ENCODE measurements at places on chromosomes 6 and 20.

DNA sequence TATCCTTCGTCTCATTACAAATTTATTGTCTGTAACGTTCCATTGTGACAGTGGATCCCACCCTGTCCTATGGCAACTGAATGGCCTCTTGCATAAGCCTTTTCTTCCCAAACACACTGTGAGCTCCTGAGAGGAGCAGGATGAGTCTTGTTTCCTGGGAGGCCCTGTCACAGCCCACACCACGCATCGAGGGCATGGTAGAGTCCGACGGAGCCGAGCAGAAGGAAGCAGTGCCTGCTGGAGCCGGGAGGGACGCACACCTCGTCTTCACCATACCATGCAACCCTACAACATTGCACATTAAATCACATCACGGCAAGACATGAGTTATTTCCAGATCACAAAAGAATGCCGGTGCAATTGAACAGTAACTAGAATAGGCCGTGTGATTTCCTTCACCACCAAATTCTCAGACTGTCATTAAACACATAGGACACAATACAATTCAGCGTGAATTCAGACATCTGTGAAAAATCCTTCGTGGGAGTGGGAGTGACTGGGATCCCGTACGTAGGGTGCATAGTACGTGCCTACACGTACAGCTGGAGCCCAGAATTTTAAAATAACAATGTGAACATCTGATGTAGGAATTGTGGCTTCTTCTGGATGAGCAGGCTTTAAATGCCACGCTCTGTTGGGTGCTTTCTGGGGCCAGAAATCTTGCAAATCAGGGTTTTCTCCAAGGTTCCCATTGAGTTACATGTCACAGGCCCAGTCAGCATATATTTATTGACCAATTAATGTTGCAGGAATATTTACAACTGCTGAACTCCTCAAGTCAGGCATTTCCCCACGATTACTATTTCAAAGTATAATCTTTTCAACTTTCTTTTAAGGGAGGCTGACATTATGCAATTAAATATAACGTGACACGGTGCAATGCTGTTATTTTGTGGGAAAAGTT, 201.8 kb downstream of the TTLL2 start:
- no peak for DNase-seq

DNA sequence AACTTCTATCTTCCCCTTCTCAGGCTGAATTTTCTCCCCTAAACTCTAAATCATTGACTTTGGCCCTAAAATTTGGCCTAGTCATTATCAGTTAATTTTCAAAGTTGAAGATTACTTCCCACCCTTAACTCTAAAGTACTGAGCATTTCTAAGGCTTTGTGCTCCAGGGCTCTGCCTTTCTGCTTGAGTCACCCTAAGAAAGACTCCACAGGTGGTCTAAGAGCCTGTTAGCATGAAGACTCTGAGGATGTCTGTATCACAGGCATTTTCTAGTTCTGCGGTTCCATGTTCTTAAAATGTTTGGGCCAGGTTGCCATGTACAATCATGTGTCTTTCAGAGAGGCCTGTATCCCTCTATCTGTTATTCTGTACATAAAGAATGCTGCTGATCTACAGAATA, 808.1 kb upstream of the MANEA start:
- no peak for DNase-seq

DNA sequence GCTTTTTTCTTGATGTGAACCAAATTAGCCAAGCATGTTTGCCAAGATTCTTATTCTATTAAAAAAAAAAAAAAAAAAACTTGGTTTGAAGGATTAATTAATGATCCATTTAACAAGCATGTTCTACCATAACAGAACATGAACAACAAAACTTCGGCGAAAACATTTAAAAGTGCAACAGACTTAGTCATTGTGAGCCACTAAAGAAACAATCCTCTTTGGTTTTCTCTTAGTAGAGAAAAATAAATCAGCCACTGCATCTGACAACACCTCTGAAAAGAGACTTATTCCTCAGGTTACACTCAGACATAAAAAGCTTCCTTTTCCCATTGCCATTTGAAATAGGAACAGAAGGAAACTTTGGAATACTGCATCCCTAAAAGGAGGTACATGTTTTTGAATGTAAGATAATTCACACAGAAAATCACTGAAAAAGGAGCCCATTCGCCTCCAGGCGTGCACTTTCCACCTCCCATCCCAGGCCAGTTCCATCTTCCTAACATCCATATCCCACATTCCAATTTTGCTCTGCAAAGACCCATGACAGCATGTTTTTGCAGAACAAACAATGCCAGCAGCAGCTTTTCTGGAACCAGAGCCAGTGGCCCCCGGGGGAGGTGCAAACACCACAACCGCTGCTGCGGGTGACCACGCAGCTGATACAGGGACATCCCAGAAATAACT, 79.5 kb downstream of the ZMYND8 start:
- no peak for DNase-seq

DNA sequence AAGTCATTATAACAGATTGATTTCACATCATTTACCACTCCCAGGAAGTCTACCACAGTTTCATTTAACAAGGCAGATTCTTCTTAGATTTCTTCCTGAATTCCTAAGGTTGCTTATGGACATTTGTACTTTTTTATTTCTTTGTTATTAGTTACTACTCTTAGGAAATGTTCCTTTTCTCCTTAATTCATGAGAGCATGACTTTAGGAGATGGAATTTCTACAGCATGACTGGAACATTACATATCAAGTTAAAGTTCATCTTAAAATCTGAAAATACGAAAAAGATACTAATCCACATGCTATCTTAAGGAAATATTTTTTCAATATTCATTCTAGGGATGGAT, 22.3 kb downstream of the CNKSR3 start:
- DNase-seq, result no peak

DNA sequence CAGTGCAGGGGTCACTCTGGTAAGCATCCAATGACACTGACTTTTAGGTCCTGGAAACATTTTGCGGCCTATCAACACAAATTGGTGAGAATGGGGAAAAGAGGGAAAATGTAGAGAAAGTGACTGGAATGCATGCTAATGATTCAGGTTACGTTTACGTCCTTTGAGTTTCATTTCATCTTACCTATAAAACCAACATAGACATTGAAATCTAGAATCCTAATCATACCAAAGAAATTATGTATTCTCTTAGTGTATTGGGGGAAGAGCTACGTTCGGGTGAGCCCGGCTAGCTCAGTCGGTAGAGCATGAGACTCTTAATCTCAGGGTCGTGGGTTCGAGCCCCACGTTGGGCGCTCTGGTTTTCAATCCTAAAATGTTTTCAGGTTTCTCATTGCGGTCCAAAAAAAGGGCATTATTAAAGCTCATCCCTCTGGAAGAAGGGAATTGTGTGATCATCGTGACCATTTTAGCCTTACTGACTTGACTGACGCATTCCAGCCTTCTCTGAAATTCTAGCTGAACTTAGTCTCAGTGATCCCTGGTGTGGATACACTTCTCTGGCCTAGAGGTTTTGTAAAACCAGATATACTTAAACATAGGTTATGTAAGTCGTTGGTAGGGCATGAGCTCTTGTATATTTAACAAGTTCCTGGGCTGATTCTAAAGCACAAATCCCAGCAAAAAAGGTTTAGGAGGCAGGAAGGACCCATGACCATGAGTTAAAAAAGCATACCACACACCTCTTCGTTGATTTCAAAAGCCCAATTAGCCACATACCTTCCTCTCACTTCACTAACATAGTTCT, 18.3 kb downstream of the HMGN4 start:
- no peak for DNase-seq

GRCh38 chr6:122798099-122798641, 9.1 kb downstream of the SMPDL3A start:
- peak; percentile 39 for DNase-seq

GRCh38 chr20:5531318-5532081, 214.7 kb upstream of the PROKR2 start:
- no peak for DNase-seq

- peak; percentile 73 for DNase-seq
Measured at GRCh38 chr20:33667245-33667675, 517 bp downstream of the ACTL10 start.

GRCh38 chr20:19745106-19745505, 13.0 kb upstream of the RIN2 start:
- DNase-seq, result no peak

DNA sequence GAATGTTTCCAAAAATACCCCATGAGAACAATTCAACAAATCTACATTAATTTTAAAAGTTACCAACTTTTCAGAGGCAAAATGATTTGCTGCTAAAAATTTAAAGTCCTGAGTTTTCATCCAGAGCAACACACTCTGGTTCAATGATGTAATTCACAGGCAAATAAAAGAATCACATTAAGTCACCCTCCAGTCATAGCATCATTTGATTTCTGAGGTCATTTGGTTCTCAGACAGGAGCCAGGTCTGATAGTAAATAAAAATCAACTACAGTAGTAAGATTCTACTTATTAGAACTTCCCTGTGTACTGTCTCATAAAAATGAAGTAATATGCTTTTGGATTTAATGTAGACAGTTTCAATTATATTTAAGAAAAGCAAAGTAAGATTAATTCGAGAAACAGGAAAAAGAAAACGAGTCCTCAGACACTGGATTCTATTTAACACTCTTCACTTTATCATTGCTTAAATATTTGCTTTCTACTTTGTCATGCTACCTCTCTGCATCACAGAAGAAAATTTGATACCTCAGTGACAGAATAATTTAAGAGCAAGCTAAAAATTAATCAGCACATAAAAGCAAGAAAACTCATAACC, 25.8 kb downstream of the MAP7 start:
- no peak for DNase-seq

- DNase-seq, result no peak
Measured at GRCh38 chr6:143117108-143117507, 56.4 kb downstream of the AIG1 start.

DNA sequence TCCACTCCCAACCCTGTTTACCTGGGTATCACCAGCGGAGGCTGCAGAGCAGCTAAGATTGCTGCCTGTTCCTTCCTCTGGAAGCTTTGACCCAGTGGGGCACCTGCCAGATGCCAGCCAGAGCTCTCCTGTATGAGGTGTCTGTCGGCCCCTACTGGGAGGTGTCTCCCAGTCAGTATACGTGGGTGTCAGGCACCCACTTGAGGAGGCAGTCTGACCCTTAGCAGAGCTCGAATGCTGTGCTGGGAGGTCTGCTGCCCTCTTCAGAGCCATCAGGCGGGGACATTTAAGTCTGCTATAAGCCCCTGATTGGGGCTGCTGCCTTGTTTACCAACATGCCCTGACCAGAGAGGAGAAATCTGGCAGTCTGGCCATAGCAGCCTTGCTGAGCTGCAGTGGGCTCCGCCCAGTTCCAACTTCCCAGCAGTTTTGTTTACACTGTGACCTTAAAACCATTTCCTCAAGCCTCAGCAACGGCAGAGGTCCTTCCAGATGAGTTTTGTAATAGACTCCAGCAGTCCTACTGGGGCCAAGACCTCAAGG, 2.8 kb downstream of the RAET1E start:
- DNase-seq, result no peak

- DNase-seq, result no peak
Measured at GRCh38 chr20:17762243-17762872, 62.6 kb downstream of the BANF2 start.

- DNase-seq, result no peak
Measured at GRCh38 chr6:129007701-129008373, 124.9 kb downstream of the LAMA2 start.

DNA sequence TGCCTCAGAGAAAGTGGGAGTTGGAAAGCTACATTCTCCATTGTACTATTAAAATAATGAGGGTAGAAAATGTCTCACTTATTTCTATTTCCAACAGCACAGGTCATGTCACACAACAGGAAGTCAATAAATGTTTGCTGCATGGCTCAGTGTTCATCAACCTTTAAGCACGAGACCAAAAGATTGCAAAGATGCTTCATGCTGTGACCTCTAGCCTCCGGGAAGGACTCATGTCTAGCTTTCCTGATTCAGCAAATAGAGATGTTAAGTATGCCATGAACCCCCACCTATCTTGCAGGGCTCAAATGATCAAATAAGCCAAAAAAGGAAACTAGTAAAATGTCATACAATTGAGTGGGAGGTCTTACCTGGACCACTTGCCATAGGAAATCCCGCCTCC, 57.4 kb downstream of the NCOA6 start:
- DNase-seq, result no peak

DNA sequence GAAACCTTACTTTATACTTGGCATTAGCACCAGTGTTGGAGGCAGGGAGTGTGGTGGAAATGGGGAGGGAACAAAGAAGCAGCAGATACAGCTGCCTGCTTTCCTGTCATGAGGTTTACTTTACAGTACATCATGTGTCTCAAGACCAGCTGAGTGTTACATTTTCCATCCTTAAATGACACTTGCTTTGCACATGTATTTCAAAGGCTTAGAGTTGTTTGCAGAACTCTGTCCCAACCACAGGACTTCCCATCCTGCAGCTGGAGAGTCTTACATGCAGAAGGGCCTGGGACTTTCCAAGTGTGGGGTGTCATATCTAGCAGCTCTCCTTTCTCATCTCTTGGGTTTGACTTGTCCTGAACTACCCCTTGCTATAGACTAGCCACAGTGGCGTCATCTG, 395.9 kb downstream of the DHX35 start:
- DNase-seq, result no peak

DNA sequence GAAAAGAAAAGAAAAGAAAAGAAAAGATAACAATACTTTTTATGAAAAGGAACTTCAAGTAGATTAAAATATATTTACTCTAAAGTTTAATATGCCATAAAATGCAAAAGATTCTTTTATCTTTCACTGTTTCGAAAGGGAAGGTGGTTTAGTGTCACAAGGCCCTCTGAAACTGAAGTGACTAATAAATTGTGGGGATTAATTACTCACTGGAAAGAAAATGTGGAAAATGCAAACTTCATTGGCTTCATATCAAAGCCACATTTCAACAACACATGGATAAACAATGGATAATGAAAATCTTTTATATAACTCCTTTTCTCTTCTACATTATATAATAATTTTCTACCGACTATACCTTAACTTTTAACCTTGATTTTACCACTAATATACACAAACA, 320.5 kb upstream of the RSPO3 start:
- DNase-seq, result no peak

DNA sequence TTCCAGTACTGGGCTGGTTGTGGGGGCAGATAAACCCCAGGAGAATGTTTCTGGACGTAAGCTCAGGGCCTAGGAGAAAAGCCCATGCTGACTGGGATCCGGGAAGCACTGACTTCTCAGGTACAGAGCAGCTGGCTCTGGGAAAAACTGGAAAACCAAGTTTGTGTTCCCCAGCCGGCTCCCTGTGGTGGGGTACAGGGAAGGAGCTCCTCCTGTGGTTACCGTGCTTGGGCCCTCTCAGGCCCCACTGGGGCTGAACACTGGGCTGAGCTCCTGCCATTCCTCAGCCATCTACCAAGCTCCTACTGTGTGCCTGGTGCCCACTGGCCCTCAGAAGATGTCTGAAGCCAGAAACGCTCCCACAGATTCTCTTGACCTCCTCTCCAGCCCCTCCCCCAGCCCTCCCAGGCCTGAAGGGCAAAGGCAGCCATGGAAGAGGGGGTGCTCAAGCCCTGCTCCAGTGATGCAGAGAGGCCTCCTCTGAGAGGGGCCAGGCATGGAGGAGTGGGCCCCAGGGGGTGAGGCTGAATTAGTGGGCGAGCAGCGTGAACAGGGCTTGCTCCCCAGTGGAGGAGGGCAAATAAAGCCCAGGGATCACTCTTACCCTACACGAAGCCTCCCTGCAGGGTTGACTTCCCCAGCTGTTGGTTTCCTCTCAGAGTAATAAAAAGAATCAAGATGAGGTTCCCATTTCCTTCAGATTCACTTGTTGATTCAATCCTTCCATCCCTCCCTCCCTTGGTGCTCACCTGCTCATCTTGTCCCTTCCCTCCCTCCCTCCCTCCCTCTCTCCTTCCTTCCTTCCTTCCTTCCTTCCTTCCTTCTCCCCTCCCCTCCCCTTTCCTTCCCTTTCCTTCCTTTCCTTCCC, 100.0 kb downstream of the VEGFA start:
- no peak for DNase-seq

All from HuH-7 (cell line).